ENCODE measurements at places on chromosomes 1 and 21.

GRCh38 chr1:1221887-1222574, 8.1 kb upstream of the TNFRSF4 start:
- no peak for DNase-seq

DNA sequence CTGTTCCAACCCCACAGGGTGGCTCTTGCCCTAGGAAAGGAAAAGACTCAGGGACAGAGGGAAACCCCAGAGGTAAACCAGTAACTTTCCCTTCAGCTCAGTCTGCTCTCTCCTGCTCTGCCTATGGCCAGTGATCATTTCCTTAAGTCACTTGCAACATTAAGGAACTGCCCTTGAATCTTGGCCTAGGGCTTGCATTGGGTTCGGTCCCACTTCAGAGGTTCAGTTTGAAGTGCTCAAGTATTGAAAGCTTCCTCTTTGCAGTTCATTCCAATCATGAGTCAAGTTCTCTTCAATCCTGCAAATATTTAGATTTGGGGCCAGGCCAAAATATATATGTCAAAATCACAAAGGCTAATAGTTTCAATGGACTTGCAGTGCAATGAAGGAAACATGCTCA, 97.7 kb upstream of the IRF2BP2 start:
- no peak for DNase-seq

- DNase-seq = no peak
These were observed 24.7 kb upstream of the MYCL start for GRCh38 chr1:39926343-39926793.

DNA sequence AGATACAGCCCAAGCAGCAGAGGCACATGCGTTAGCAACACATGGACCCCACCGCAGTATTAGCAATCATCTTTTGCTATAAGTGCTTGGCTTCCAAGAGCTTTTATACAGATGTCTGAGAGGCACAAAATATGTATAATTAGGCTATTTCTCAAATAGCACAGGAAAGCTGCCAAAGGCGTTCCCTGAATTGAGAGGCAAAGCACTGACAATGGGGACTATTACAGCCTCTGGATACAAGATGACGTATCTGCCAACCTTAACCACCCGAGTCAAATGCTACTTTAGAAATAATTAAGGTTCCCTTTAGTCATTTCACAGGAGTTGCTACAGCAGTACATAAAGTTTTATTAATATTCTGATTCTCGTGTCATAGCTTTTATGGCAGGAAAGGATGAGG, 6.4 kb downstream of the STMN1 start:
- no peak for DNase-seq

GRCh38 chr1:153624965-153625611, 2.2 kb downstream of the S100A13 start:
- DNase-seq = no peak

- DNase-seq = no peak
These were observed 463.3 kb upstream of the BRINP3 start for GRCh38 chr1:190940951-190941350.

GRCh38 chr1:15525050-15526020, 1.3 kb upstream of the DNAJC16 start:
- DNase-seq = no peak

DNA sequence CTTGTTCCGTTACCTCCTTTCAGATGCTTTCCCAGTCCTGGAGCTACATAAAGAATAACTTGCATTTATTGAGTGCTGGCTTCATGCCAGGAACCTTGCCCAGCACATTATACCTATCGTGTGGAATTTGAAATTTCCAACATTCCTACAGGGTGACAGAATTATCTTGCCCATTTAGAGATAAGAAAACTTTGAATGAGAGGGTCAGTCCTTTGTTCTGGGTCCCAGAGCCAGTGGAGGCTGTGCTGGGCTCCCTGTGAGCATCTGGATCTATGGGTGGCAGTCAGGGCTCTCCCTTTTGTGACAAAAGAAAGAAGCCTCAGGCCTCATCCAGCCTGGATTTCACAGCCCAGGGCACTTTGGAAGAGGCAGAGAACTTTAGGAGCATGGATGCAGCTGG, 3.2 kb downstream of the GSTM4 start:
- DNase-seq = no peak

DNA sequence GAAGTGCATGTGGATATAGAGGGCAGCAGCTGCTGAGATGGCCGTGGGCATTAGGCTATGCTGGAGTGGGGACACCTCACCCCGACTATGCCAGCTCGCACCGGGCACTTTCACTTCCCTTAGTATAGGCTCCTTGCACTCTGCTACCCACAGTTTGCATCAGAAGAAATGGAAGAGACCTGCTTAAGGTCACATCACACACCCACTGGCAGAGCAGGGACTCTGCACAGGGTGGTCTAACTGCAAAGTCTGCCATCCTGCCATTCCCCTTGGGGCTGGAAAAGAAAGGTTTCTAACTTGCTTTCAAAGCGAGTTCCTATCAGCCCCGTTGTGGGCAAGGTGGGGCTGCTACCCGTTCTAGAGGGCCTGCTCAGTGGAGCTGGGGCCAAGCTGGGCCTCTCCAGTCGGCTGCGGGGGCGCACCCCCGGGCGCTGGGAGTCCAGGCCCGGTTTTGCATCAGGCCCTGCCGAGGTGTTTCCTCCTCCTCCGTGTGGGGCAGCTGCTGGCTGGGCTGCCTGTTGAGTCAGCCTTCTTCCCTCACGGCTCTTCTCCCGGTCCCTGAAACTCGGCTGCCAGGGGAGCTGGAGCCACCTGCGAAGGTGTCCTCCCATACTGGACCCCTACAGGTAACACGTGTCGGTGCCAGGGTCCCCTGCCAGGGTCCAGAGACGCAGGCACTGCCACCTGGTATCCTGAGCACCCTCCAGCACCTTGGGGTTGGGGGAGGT, at the start of gene SYTL1:
TSS of gene SYTL1 (plus strand) at position 498 of the 728 bp plus-strand sequence. CDS start 3,313 bp downstream, outside the sequence.
- DNase-seq = no peak

DNA sequence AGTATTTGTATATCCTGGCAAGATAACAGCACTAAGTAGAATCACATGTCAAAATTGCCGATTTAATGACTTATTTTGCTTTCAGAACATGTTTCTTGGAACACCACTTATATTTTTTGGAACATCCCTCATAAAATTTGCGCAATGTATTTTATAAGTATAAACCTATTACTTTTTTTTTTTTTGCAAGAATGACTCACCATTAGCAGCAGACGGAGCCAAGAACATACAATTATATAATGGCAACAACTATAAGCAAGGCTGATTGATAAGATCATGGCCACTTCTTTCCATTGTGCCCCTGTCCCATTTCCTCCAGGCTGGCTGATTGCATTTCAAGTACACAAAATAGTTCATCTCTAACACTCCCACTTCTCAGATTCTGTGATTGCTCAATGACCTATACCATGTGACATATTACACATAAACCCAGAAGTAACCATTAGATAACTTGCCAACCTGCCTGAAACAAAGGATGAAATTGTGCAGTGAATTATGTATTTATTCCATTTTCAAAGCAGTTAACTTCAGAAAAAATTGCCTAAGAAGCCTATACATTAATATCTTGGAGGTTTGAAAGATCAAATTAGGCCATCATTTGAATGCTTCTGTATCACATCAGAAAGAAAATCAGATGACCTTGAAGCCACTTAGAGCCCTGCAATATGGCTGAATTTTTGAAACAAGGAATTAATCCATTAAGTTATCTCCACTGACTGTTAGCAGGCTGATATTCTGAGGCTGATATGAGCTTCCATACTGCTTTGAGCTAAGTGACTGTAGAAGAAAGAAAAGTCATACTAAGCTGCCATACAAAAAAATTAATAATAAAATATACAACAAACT, 77.8 kb upstream of the PRMT6 start:
- DNase-seq = no peak

GRCh38 chr1:64111787-64112186, 91.6 kb upstream of the UBE2U start:
- DNase-seq = no peak

GRCh38 chr1:240254778-240255291, 163.2 kb downstream of the FMN2 start:
- no peak for DNase-seq

DNA sequence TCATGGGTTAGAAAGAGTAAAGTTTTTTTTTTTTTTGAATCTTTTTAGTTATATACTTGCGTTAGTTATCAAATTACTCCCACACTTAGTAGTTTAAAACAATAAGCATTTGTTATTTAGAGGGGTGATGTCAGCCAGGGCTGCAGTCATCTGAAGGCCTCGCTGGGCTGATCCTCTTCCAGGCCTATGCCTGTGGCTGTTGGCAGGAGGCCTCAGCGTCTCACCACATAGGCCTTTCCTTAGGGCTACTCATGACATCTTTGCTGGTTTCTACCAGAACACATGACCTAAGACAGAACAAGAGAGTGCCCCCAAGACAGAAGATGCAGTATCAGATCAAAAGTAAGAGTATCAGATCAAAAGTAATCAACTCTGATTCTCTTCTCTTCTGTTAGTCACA, 167.4 kb downstream of the HHAT start:
- DNase-seq = peak; percentile 61

DNA sequence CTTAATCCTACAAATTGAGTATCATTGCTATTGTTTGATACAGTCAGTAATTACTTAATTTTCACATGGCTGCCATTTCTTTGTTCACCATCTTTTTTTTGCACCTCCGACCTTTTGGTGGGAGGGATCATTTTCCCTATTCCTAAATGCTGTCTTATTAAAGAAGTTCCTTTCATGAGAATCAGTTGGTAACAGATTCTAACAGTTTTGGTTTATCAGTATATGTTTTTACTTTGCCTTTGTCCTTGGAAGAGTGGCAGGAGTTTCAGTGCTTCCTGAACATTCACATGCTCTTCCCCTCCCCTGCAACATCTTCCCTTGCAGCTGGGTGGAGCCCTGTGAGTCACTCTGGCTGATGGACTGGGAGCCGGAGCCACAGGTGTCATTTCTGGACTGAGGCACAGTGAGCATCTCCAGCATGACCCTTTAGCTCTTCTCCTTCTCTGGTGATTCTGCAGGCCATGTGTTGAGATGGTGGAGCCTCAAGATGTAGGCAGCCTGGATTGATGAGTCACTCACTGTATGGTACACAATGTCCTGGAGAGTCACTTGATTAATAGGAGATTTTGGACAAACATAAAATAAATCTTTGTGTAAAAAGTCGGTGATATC, 217.7 kb downstream of the URB2 start:
- no peak for DNase-seq

GRCh38 chr1:235105051-235106043, 23.3 kb downstream of the TOMM20 start:
- no peak for DNase-seq

DNA sequence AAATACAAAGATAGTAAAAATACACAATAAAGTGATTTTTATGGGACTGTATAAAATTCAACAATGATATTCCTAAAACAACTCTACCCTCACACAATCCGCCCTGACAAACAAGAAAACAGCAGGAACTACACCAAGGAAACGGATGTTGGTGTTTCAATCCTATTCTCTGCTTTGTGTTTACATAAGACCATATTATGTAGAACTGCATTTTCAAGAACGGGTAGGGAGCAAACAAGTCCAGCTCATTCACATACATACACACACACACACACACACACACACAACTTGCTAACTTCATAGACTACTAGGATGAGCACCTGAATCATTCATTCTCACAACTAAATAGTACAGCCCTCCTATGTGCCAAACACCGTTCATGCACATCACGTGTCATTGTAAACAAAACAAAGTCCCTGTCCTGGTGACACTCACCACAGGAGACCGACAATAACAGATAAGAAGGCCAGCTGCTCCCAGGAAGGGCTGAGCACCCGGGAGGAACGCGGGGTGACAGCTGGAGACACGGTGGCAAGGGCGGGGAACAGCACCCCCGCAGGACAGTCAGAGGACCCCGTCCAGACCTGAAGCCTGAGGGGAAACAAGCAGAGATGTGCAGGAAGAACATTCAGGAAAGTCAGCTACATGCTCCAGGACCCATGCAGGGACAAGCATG, 43.0 kb downstream of the NPHP4 start:
- DNase-seq = no peak

DNA sequence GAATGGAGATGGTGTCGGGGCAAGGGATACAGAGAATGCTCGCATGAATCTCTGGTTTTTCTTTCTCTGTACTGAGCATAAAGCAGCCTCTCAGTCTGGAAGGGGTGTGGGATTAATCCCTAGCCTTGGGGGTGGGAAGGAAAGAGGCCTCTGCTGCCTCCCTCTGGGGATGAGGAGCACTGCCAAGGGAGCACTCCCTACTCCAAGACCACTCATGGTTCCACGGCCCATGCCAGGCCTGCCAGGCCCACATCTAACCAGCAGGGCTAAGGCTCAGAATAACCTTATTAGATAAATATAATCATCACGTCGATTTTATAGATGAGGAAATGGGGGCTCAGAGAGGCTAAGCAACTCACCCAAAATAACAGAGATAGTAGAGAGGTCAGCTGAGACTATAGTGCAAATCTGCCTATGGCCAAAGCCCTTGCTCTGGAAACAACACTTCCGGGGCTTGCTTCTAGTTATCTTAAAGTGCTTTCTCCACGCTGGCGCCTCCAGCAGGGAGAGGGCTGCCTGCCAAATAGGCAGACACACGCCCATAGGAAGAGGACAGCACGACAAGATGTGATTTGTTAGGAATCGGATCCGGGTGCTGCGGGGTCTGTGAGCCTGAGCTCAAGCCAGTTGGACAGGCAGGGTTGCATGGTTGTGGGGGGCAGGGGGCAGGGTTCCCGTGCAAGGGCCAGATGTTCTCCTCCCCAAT, 522 bp downstream of the TEX35 start:
- DNase-seq = no peak

DNA sequence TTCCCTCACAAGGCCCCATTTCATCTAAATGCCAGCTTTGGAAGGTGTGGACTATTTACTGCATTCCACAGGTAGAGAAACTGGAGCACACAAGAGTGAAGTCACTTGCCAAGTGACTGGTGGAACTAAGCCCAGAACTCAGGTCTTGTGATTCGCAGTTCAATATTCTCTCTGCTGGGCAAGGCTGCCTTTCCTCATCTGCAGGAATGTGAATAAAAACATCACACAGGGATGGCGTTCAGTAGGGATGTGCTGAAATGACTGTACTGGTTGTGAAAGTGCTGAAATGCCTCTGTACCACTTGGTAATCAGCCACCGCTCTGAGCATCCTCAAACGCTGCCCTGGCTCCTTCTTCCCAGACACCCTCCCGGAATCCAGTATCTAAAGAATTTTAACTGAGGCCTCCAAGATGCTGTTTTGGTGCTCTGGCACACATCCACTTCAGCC, 145.6 kb downstream of the HIVEP3 start:
- no peak for DNase-seq

GRCh38 chr1:58583496-58583895, 6.4 kb upstream of the TACSTD2 start:
- no peak for DNase-seq

DNA sequence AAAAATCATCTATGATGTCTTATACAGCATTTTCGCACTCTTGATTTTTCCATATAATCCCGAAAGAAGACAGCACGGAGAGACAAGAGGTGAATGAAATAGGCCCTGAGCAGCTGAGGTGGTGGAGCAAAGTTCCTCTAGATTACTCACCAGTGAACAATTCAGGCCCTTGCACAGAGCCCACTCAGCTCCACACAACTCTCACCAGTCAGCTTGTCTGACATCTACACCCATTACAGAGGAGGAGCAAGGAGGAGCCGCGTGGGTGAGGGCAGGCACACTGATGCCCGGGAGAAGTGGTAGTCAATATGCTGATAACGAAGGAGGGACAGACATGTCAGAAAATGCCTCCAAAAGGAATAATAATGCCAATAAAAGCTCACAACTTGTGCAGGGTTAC, 59.9 kb downstream of the DNM3 start:
- DNase-seq = no peak
